PC-9 (cell line): ENCODE measurements at places on chromosomes 6 and 20. TPM values are rescaled to one million over a fixed set of nuclear protein-coding genes. Genes with fewer than 3 reads are reported as not detected.

Gene DEFB129
- not detected in 2 replicates for total RNA-seq

Gene OARD1
- 30.7 and 35.0 TPM in 2 replicates for total RNA-seq

Gene OTOR
- total RNA-seq, result not detected in 2 replicates

Gene MCHR2
- not detected in 2 replicates for total RNA-seq

Gene CBLN4
- total RNA-seq, result not detected in 2 replicates

Gene MAP7
- total RNA-seq, result 27.5 and 33.7 TPM in 2 replicates

Gene TRIM31
- not detected in 2 replicates for total RNA-seq

Gene CLPSL1
- total RNA-seq, result not detected in 2 replicates

Gene BHLHE23
- total RNA-seq, result not detected in 2 replicates

Gene PRSS35
- total RNA-seq, result not detected in 2 replicates

Gene EPB41L2
- total RNA-seq, result 59.1 and 67.4 TPM in 2 replicates

Gene MAFB
- not detected in 2 replicates for total RNA-seq

- DNase-seq, result peak; percentile 99
Measured at GRCh38 chr6:13355043-13355945, 27.0 kb upstream of the TBC1D7 start.

DNA sequence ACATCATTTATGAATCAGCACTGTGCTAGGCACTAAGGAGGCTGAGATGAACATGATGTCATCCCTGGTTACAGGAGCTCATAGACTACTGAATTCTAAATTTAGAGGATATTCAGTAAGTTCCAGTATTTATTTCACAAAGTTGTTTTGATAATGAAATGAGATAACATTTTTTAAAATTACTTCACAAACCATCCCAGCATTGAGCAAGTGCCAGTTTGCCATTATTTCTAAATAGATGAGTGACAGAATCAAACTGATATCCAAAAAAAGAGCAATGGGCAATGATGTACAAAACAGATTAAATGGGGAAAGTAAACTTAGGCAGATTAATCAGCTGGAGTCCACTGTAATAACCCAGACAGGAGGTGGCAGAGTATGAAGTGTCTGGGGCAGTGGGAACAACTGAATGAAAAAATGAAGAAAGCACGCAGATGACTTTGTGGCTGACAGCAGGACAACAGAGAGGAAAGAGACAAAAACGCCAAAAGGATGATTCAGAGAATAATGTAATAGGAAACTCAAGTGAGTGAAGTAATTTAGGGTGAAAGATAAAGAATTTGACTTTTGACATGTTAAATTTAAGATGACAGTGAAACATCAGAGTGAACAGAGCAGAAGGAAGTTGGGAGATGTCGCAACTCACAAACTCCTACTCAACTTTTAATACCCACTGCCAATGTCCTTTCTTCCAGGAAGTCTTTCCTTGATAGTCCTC, 70.2 kb downstream of the RCAN2 start:
- DNase-seq, result no peak

DNA sequence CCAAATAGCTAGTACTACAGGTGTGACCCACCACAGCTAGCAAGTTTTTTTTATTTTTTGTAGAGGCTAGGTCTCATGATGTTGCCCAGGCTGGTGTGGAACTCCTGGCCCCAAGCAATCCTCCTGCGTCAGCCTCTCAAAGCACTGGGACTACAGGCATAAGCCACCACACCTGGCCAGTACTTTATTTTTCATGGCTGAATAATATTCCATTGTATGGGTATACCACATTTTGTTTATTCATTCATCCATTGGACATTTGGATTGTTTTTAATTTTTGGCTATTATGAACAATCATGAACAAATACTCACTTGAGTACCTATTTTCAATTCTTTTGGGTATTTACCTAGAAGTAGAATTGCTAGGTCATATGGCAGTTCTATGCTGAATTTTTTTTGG, 7.0 kb upstream of the NXT1 start:
- no peak for DNase-seq

GRCh38 chr6:1424306-1424927, 35.0 kb downstream of the FOXF2 start:
- DNase-seq, result no peak

GRCh38 chr6:159174263-159174969, 5.2 kb downstream of the FNDC1 start:
- peak; percentile 37 for DNase-seq

DNA sequence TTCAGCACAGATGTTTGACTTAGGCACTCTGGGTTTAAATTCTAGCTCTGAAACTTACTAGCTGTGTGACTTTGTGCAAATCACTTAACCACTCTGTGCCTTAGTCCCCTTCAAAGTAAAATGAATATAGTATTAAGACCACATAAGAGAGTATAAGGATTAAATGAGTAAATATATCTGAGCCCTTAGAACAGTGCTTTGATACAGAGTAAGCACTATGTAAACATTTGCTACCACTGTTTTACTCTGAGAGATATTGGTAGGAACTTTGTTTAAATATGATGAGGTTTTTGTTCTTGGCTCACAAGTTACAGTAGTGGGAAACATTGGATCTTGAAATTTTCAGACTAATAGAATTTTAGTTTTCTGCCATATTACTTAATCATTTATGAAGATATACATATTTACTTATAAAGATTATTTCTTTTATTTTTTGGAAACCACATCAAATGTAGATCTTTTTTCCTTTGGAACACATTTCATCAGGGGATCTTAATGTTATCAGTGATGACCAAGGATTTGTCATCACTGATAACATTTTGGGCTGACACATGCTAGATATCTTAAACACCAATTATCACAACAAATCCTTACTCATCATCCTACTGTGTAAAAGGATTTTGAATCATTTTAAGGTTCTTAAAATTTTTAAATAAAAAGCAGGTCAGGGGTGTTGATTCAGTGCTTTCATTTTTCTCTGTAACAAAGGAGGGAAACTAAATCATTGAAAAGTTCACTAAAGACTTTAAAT, 226.2 kb downstream of the EYA4 start:
- DNase-seq, result no peak

DNA sequence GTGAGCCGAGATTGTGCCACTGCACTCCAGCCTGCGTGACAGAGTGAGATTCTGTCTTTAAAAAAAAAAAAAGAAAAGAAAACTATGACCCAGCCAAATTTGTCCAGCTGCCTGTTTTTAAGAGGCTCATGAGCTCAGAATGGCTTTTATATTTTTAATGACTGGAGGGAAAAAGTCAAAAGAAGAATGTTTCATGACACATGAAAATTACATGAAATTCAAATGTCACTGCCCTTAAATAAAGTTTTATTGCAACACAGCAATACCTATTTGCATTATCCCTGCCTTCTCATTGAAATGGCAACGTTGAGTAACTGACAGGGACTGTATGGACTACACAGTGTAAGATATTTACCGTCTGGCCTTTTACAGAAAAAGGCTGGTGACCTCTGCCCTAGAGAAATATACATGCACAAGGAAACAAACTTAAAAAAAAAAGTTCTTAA, 11.4 kb downstream of the SENP6 start:
- no peak for DNase-seq

- no peak for DNase-seq
Measured at GRCh38 chr6:23681743-23682142, 444.3 kb upstream of the NRSN1 start.

DNA sequence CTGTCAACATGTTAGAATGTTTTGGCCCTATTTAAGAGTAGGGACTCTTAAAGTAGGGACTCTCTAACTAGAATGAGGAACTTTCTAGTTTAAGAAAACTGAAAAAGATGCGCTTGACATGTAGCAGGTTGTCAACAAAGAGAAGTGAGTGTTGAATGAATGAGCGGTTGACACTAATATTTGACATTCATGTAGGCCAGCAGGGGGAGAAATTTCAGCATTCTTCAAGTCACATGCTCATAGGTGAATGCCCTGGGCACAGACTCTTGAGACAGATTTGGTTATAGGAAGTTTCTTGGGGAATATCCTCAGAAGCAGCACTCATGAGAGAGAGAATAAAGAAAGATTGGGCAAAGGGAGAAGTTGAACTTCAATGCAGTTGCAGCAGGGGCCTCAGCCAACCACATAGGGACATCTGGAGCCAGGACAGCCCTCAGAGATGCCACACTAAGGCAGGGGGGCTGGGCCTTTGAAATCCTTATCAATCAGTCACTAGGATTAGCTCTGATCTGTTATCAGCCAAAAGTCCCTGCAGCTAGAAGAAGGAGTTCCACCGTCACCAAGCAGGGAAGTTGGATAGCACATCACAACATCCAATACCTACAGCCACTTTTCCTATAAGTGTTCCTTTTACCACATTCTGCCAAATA, 145.1 kb upstream of the FKBP1C start:
- no peak for DNase-seq

- no peak for DNase-seq
Measured at GRCh38 chr20:8432435-8433148, 300.5 kb downstream of the PLCB1 start.

DNA sequence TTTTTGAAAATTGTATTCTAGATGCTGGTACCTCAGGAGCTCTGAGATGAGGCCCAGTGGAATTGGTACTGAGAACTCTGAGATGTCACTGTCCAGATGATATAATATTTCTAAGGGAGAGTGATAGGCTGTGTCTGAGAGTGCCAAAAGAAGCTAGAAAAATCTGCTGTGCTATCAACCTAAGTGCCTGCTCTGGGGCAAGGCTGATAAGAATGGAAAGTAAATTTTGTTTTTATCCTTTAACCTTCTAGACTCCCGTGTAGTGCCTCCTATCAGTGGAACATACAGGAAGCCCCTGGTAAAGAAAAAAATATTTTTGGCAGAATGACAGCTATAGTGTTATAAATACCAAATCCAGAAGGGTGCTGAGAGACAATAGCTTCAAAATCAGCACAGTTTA, 348.2 kb downstream of the TFAP2B start:
- no peak for DNase-seq

DNA sequence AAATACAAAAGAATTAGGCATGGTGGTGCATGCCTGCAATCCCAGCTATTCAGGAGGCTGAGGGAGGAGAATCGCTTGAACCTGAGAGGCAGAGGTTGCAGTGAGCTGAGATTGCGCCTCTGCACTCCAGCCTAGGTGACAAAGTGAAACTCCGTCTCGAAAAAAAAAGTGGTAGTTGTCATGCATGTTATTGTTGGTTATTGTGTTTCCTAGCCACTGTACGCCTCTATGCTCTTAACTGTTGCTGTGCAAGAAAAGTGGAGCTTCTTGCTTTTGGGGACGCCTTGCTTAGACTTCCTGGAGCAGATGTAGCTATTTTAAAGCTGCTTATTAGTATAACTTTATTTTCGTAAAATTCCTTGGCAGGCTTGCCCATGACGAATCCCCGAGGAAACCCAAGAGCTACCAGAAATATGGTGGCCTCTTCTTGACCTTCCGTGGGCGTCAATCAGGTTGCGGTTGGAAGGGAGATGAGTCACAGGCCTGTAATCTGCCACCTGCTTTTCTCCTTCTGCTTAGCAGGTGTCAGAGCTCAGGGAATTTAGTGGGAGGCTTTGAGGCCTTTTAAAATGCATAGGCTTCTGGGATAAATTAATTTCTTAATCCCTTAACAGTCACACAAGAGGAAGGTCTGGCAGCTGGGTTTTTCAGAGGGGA, 17.3 kb downstream of the GABRR2 start:
- peak; percentile 87 for DNase-seq

GRCh38 chr6:41814629-41815028, 27.1 kb downstream of the TOMM6 start:
- no peak for DNase-seq

GRCh38 chr20:9440892-9441291, 73.5 kb upstream of the LAMP5 start:
- no peak for DNase-seq

DNA sequence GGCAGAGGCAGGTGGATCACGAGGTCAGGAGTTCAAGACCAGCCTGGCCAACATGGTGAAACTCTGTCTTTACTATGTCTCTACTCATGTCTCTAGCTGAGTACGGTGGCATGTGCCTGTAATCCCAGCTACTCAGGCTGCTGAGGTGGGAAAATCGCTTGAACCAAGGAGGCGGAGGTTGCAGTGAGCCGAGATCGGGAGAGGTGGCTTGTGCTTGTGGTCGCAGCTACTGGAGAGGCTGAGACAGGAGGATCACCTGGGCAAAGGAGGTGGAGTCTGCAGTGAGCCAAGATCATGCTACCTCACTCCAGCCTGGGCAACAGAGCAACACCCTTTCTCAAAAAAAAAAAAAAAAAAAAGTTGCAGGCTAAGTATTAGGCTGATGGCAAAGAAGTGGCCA, 8.0 kb upstream of the WTAP start:
- DNase-seq, result no peak

GRCh38 chr20:41234041-41234440, 83.5 kb downstream of the ZHX3 start:
- DNase-seq, result no peak

GRCh38 chr20:14997791-14998190, 660.4 kb upstream of the FLRT3 start:
- peak; percentile 10 for DNase-seq

GRCh38 chr20:48008850-48009515, 223.7 kb upstream of the SULF2 start:
- DNase-seq, result no peak

DNA sequence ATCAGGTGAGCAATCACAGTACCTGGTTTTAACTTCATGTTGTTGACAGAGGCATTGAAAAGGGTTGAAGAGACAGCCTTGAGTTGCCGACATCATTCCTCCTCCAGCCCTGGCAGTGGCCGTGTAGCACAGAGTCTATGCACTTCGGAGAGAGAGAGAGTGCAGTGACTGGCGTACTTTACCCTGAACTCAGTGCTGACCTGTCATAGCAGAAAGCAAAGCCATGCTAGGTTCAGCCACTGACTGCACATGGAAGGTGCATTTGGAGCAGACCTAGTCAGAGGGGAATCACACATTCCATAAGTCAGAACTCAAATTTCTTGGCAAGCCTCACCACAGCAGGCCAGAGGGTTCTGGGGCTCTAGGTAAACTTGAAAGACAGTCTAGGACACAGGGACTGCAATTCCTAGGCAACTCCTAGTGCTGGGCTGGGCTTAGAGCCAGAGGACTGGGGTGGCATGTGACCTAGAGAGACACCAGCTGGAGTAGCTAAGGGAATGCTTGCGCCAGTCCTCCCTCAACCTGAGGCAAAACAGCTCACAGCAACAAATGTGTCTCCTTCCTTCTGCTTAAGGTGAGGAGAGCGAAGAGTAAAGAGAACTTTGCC, 69.1 kb downstream of the ELOVL4 start:
- DNase-seq, result no peak

DNA sequence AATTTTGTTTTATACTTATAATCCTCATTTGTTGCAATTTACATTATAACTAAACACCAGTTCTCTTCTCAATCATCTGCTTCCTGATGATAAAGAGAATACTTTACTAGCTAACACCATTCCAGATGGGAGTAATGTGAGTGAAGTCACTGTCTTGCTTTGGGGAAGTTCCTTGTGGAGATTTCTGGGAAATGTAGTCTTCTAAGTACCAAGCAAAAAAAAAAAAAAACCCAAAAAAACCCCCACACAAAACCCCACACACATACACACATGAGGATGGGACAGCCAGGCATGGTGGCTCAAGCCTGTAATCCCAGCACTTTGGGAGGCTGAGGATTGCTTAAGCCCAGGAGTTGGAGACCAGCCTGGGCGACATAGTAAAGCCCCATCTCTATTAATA, 2.2 kb upstream of the SNPH start:
- DNase-seq, result no peak
